ENCODE measurements at places on chromosomes 7 and 10.
A peak's percentile ranks its signal among the peaks of the same experiment; 100 is the strongest.

DNA sequence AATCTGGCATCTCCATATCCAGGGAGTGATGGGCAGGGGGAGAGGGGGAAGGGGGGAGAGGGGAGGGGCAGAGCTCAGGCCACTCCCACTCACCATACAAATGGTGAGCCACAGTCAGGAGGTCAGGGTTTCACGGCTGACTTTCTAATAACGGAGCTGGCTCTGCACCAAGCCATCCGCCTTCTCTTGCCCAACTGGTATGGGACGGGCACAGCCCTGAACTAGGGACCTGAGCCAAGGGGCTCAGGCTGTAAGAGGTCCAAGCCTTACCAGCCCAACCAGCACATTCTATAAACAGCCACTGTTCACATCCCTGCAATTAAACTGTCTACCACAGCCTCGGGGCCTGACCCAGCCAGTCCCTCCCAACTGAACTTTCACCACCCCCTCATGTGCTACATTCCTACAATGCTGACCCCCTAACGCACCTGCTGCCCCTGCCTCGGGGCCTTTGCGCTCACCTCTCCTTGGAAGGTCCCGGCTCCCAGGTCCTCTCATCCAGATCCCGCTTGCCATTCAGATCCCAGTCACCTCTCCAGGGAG lies 32.5 kb downstream of the RGS10 start:
- no peak for DNase-seq

GRCh38 chr10:110462166-110463095 lies 35.3 kb upstream of the DUSP5 start:
- DNase-seq = no peak

DNA sequence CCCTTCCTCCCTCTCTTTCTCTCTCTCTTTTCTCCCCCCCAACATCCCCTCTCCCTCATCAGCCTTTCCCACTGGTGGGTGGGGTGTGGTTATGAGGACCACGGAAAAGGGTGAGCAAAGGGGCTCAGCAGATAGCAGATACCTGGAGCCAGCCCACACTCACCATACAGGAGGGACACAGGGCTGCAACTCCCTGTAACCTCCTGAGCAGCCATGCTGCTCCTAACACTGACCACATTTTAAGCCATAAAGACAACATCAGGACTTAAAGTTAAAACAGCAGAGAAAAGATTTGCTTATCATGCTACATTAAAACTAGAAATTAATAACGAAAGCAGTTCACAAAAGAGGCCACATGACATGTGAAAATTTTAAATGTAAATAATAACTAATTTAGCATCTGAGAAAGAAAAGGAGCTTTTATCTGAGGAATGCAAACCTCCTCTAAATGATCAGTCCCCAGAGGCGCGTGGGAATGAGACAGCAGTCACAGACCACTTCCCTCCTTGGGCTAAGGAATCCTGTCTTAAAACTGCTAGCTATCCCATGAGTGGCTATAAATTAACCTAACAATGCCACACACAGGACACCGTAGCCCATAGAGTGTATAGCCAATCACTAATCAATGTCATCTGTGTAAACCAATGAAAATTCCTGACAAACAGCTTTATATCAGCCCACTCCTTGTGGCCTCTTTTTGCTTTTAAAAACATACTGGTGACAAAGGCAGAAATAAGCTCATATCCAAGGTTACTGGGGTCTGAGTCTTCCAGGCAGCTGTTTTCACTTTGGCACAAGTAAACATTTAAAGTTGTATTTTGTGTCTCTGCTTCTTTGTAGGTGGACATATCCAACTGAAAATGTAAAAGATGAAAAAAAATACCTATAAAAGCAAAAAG lies 33.3 kb downstream of the PKD1L1 start:
- no peak for DNase-seq

DNA sequence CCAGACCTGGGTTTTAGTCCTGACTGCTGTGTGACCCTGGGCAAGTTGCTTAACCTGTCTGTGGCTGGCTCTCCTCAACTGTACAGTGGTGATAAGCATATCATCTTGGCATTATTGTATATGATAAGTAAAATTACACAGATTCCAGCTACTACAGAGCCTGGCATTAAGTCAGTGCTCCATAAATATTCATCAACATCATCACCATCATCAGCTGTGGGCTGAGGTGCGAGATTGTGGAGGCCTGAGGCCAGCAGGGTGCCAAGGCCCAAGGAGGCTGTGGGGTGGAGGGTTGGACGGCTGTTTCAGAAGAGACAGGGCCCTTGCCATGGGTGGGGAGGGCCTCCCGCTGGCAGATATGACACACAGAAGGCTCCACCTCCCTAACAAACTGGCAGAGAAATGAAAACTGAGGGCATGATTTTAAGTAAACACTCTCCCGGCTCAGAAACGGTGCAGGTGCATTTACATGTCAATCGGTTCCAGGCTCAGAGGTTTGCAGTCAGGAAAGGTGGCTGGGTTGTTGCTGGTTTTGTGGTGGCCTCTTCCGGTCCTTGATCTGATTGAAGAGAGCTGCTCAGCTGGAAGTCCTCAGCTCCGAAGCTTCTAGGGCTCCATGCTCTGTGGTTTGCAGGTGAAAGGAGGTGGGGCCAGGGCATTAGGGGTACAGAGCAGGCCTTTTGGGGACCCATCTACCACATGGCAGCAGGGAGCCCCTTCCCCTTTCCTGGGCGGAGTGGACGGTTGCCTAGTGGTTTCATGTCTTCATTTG lies 10.2 kb downstream of the CRYGN start:
- DNase-seq = peak; percentile 21

- DNase-seq = no peak
Observed at GRCh38 chr7:154424350-154424749, 372.2 kb downstream of the DPP6 start.

GRCh38 chr7:51346126-51346525 lies 29.5 kb upstream of the COBL start:
- DNase-seq = no peak

DNA sequence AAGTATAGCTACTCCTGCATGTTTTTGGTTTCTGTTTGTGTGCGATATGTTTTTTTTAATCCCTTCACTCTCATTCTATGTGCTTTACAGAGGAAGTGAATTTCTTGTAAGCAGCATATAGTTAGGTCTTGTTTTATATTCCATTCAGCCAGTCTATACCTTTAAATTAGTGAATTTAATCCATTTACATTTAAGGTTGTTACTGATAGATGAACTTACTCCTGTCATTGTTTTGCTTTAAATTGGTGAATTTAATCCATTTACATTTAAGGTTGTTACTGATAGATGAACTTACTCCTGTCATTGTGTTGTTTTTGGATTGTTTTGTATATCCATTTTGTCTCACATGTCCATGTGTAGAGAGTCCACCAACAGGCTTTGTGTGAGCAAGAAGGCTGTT lies 11.1 kb downstream of the GIMAP8 start:
- no peak for DNase-seq

DNA sequence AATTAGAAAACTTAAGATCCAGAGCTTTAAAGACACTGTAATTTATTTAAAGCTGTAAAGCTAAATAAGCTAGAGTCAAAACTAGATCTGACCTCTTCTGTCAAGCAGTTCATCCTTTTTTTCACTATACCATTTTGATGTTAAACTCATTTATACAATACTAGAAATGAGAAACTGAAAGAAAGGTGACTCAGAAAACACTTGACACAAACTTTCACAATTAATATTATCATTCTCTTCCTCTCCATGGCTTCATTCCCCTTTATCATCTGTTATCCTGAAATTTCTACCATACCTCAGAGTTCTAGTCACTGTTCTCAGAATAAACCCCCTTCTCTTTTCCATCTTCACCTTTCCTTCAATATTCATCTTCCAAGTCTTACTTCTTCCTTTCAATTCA lies 1.3 kb downstream of the FIGNL1 start:
- no peak for DNase-seq

DNA sequence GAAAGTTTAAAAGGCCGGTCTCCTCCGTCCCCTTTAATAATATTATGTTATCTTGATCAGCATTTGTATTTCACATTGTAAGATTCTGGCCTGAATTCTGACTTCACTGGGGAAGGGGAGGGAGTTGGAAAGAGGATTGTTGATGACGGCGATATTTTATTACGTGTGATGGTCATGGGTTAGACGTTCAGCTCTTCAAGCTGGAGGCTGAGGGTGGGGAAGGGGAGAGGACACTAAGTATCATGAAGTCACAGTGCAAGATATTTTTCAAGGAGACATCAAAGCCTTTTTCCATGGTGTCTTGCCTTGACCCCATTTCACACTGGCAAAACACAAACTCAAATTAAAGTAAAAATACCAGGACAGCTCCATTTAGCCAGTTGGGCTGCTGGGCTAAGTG lies 126.7 kb downstream of the WDR11 start:
- DNase-seq = no peak

- DNase-seq = no peak
Observed at GRCh38 chr7:14055813-14056212, 66.3 kb upstream of the ETV1 start.

DNA sequence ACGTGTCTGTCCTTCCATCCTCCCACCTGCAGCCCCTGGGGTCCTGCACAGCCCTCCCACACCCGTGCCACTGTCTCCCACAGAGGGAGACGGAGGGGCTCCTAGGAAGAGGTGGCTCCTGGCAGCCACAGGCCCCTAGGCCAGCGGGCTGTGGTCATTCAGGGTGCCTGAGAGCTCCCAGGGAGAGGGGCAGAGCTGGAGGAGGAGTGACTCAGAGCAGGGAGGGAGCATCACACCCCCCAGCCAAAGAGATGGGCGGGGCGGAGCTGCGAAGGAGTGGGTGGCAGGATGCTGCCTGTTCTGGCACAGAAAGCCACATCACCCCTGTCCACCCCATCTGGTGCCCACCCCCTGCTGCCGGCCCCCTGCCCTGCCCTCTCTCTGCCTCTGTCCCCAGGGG lies 50.5 kb downstream of the STK32C start:
- no peak for DNase-seq

- no peak for DNase-seq
Observed at GRCh38 chr10:91935886-91936285, 12.3 kb downstream of the BTAF1 start.

DNA sequence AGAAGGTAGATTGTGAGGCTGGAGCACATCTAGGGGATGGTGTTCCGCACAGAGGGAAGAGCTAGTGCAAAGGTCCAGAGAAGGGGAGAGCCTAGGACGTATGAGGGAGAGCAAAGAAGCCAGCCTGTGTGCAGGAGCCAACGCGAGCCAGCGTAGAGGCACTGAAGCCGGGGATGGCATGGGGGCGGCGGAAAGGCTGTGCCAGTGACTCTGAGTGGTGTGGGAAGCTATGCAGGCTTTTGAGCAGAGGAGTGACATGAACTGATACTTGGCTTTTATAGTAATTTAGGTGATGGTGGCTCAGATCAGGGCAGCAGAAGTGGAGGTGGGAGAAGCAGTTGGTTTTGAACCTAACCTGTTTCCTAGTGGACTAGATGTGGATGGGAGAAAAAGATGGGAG lies 65.8 kb downstream of the ATXN7L1 start:
- DNase-seq = no peak

All from stimulated activated CD8-positive, alpha-beta memory T cell treated with anti-CD3 and anti-CD28 coated beads, Interleukin-7, amount 100 ng/mL, for 1 hour (primary cell).